Gastroesophageal sphincter (tissue), 4 donors: ENCODE measurements at places on chromosomes 6 and 20.

GRCh38 chr6:31287619-31288018 lies 15.7 kb upstream of the HLA-C start:
- peaks cover 12% of the 10 kb centered on the region for H3K27me3 ChIP-seq
- H3K36me3 ChIP-seq = no peaks in the 10 kb centered on the region
- H3K4me3 ChIP-seq = no peak overlapping the region
- H3K27ac ChIP-seq = no peak overlapping the region
- H3K4me1 ChIP-seq = no peaks in the 10 kb centered on the region

- no peaks in the 10 kb centered on the region for H3K27me3 ChIP-seq
- H3K36me3 ChIP-seq = no peaks in the 10 kb centered on the region
- H3K27ac ChIP-seq = no peak overlapping the region
Observed at GRCh38 chr6:117557951-117558350, 44.4 kb downstream of the GOPC start.

GRCh38 chr20:54067606-54068174 lies 2.7 kb downstream of the BCAS1 start:
- no peak for ATAC-seq
- no peak overlapping the region for H3K4me3 ChIP-seq
- H3K27ac ChIP-seq = no peak overlapping the region
- peaks cover 8% of the 10 kb centered on the region for H3K27me3 ChIP-seq

DNA sequence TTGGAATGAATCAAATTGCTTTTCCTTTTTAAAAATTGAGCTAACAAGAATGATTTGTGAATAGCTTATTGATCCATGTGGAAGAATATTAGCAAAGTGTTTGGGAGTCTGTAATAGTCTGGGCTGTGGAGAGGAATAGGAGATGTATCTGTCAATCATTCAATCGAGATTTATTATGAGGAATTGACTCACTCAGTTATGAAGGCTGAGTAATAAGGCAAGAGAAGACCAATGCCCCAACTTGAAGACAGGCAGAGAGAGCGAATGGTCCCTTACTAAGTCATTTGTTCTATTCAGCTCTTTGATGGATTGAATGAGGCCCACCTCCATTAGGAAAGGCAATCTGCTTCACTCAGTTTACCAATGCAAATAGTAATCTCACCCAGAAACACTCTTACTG lies 403.0 kb downstream of the CD83 start:
- no peak overlapping the region for H3K27ac ChIP-seq
- H3K4me1 ChIP-seq = no peaks in the 10 kb centered on the region
- H3K27me3 ChIP-seq = no peaks in the 10 kb centered on the region
- H3K36me3 ChIP-seq = no peaks in the 10 kb centered on the region

DNA sequence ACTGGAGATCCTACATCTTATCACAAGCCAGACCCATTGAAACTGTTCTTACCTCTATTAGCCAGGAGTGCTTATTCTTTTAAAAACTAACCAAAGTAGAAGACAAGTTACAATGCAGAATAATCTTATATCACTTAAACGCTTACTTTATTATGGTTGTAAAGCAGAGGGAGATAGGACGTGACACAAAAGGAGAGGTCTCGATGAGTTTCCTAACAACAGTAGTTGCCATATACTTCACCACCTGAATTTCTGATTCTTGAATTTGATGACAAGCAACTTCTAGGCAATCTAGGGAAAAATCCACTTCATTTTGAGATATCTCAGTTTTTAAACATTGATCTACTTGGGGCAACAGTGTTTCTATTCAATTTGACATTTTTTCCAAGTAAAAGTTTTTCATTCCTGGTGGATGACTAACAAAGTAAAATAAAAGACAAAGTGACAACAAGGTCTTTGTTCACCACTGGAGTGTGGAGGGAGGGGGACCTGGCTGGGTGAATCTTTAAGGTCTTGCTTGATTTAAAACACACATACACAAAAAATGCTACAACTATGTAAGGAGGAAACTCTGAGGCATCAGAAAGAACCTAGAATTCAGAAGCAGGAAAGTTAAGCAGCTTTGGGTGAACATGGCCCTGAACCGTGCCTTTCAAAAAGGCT lies 110.9 kb downstream of the SMLR1 start:
- H3K4me3 ChIP-seq = no peak overlapping the region
- H3K4me1 ChIP-seq = no peaks in the 10 kb centered on the region
- no peaks in the 10 kb centered on the region for H3K36me3 ChIP-seq
- no peak overlapping the region for H3K27ac ChIP-seq
- no peak for ATAC-seq
